ENCODE measurements at places on chromosomes 3 and 15.

- DNase-seq, result peak; percentile 54
Observed at GRCh38 chr3:88188436-88188835, 38.7 kb downstream of the C3orf38 start.

- no peak for DNase-seq
Observed at GRCh38 chr3:70565861-70566260, 253.4 kb upstream of the MDFIC2 start.

DNA sequence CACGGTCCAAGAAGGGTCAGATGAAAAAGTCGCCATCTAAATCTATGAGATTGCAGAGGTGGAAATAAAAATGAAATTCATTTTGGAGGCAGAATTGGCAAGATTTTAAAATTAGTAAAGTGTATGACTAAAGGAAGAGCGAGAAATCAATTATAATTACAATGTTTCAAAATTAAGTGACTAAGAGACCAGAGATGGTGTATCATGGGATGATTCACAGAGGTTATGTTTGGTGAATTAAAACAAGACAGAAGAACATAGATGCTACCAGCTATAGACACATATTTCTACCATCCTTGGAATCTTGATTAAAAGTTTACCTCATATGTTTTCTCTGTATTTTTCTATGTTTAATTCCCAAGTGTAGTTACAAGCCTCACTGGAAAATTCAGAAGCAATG, 308.9 kb upstream of the DNAJC19 start:
- peak; percentile 7 for DNase-seq

DNA sequence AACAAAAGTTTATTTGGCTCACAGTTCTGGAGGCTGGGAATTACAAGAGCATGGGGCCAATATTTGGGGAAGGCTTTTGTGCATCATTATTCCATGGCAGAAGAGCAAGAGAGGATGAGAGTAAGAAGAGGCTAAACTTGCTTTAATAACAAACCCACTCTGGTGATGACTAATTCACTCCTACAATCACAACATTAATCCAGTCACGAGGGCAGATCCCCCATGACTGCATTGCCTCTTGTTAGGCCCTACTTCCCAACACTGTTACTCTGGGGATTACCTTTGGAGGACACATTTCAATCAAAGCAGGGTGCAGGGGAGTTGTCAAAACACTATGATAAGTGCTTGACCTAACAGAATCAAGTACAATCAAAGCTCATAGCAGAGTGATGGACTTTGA, 181.7 kb downstream of the BBX start:
- peak; percentile 57 for DNase-seq

GRCh38 chr15:89356634-89357298, 22.1 kb upstream of the POLG start:
- DNase-seq, result peak; percentile 15

GRCh38 chr15:70650567-70651302, 112.6 kb downstream of the UACA start:
- DNase-seq, result no peak

DNA sequence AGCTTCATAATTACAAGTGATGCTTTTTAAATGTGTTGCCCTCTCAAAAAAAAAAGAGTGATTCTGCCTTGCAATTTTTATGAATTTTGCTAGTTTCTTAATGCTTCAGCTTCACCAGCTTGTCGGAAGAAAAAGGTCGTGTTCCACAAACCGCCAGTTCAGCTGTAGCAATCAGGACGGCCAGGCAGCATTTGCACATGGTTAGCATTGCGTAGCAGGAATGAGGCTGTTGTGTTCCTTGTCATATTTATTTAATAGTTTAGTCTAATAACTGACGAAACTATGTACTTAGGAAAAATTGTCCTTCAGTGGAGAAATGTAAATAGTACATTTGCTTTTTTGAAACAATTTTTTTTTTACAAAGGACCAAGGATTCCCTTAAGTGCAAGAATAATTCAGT, 64.9 kb upstream of the SELENOK start:
- no peak for DNase-seq

- no peak for DNase-seq
Observed at GRCh38 chr15:68411735-68412134, 20.2 kb downstream of the ITGA11 start.

- no peak for DNase-seq
Observed at GRCh38 chr3:128863560-128863959, 15.9 kb upstream of the ACAD9 start.

GRCh38 chr3:65466300-65466988, 572.3 kb downstream of the MAGI1 start:
- no peak for DNase-seq

DNA sequence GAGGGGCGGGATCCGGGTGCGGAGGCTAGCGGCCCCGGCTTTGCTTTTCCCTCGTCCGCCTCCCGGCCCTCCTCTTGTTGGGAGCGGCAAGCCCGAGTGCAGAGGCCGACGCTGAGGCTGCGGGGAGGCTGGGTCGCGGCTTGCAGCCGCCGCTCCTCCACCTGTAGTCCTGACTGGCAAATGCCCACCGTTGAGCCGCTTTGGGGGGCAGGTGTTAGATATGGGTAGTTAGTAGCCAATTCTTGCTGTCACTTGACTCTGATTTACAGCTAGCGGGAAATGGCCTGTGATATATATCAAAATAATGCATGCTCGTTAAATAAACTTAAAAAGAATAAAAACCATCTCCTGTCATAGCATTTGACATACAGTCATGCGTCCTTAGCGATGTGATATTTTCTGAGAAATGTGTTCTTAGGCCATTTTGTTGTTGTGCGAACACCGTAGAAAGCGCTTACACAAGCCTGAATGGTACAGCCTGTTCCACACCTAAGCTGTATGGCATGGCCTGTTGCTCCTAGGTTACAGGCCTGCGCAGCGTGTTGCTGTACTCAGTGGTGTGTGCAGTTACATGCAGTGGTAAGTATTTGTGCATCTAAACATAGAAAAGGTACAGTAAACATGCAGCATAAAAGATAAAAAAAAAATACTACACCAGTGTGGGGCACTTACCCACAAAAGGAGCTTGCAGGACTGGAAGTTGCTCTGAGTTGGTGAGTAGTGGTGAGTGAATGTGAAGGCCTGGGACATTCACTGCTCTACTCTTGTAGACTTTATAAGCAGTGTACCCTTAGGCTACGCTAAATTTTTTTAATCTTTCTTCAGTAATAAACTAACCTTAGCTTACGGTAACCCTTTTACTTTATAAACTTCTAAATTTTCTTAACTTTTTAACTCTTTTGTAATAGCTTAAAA, 873 bp downstream of the CAPN7 start:
- peak; percentile 18 for DNase-seq
